ENCODE measurements at places on chromosomes 7 and 10. TPM values are rescaled to one million over a fixed set of nuclear protein-coding genes. Genes with fewer than 3 reads are reported as not detected.

GRCh38 chr10:55232553-55232952, 431.5 kb upstream of the PCDH15 start:
- DNase-seq: no peak

DNA sequence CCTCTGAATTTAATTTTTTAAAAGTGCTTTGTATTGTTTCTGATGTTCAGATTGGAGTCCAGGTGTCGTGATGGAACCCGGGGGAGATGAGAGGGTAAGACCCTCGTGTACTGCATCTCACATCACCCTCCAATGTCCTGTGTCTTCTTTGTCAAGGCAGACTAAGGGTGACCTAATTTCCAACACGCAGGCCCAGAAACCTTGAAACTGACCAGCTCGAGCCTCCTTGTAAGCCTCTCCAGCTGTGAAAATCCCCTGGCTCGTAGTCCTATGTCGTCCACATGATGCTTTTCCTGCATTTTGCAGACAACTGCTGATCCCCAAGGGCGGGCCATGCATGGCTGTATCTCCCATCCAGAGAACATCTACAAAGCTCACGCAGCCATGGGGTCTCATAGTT, 220.2 kb downstream of the ARHGAP12 start:
- DNase-seq: no peak

DNA sequence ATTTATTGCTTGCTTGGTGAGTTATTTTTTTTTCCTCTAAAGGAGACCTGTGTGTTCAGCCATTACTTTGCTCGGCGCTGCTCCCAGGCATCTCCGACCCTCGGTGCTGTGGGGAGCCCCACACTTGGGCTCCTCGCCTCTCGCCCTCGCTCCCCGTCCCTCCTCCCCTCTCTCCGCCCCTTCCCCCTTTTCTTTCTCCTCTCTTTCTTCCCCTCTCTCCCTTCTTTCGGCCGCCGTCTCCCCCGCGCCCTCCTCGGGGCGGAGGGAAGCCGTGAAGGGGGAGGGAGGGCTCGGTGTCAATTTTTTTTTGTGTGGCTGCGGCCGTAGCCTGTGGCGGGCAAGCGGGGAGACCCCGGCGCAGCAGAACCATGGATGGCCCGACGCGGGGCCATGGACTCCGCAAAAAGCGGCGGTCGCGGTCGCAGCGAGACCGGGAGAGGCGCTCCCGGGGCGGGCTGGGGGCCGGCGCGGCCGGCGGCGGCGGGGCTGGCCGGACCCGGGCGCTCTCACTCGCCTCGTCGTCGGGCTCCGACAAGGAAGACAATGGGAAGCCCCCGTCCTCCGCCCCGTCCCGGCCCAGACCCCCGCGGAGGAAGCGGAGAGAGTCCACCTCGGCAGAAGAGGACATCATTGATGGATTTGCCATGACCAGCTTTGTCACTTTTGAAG, 1.1 kb downstream of the AUTS2 start:
- DNase-seq: peak; percentile 27

DNA sequence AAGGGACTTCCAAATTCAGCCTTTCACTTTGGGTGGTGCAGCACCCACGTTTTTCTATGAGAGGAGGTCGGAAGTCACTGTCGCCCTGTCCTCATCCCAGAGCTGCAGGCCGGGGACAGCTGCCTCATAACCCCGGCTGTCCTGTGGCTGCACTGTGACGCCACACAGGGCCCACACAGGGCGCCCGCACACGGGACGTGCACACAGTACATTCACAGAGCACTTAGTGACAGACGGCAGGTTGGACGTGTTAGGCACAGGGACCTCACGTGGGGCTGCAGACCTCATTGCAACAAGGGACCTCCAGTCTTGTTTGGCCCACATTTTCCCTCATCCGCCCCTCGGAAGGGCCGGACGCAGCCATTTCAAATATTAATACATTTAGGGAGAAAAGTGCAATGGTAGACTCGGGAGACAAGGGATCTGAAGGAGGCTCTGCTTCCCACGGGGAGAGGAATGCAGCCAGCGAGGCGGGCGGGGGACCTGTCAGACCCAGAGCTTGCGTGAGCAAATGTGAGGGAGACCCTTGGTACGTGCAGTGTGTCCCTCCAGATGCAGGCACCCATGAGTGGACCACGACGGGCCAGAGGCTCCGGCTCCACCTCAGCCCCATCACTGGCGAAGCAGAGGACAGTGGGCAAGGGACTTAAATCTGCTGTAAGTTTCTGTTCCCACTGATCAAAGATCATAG, 86.7 kb downstream of the VOPP1 start:
- no peak for DNase-seq

- no peak for DNase-seq
Measured at GRCh38 chr7:129279757-129280156, 54.9 kb downstream of the AHCYL2 start.

DNA sequence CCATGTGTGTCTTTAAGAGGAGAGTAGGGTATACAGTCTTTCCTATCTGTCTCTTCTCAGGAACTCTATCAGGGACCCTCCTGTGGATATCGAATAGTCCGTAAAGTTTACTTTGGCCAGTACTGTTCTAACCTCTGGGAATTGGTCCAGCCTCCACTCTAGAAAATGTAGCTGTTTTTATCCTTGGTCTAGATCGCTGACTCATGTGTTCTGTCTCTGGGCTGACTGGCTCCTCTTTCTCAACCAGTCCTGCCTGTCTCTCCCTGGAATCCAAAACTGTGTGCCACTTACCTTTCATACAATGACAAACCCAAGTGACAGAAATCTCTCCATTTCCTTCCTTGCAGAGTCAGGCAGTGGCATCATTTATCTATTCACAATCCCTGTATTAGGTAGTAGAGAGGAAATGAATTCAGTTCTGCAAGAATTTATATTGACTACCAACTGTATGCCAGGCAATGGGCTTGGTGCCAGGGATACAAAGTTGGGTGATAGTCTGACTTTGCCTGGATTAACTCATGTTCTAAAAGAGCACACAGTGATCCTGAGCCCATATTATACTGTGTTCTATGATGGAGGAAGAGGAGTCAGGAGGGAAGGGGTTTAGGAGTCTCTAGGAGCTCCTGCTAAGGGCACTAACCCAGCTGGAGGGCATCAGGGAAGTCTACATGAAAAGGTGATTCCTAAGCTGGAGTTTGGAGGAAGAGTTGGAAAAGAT, 232.7 kb downstream of the LRMDA start:
- no peak for DNase-seq

GRCh38 chr10:33703501-33704213, 369.2 kb upstream of the NRP1 start:
- no peak for DNase-seq

- no peak for DNase-seq
Measured at GRCh38 chr10:934746-935406, 3.4 kb upstream of the LARP4B start.

- no peak for DNase-seq
Measured at GRCh38 chr7:109343678-109344077, 774.0 kb downstream of the DNAJB9 start.

- no peak for DNase-seq
Measured at GRCh38 chr7:50159154-50159553, 66.1 kb upstream of the ZPBP start.

GRCh38 chr7:130951976-130952876, 218.2 kb upstream of the KLF14 start:
- no peak for DNase-seq

DNA sequence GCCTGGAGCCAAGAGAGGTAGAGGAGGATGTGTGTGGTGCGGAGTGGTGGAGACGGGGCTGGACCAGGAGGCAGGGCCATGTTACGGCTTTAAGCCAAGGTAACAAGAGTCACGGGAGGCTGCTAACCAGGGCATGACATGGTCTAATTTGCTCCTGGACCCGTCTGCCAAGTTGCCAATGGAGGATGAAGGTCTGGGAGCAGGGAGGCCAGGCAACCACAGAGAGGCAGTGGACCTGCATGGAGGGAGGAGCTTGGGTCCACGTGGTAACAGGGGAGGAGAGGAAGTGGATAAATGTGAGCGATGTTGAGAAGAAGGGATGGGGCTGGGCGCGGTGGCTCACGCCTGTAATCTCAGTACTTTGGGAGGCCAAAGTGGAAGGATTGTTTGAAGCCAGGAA, 31.0 kb downstream of the SRRM3 start:
- DNase-seq: no peak

- DNase-seq: peak; percentile 38
Measured at GRCh38 chr10:80497187-80498077, 40.3 kb upstream of the SH2D4B start.

DNA sequence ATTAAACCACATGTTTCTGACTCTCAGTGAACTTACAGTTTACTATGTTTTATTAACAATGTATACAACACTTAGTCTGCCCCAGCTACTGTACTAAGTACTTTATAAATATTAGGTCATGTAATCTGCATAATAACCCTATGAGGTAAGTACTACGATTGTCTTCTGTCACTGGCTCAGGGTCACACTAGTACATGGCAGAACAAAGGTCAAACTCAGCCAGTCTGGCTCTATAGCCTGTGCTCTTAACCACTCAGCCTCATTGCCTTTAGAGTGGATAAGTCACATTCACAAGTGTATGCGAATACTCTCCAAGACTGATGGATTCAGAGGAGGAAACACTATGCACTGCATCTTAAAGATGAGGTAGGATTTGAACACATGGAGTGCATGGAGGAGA, 252.3 kb downstream of the KCNMA1 start:
- DNase-seq: no peak

- DNase-seq: no peak
Measured at GRCh38 chr10:128934492-128934891, 532.5 kb upstream of the MGMT start.

DNA sequence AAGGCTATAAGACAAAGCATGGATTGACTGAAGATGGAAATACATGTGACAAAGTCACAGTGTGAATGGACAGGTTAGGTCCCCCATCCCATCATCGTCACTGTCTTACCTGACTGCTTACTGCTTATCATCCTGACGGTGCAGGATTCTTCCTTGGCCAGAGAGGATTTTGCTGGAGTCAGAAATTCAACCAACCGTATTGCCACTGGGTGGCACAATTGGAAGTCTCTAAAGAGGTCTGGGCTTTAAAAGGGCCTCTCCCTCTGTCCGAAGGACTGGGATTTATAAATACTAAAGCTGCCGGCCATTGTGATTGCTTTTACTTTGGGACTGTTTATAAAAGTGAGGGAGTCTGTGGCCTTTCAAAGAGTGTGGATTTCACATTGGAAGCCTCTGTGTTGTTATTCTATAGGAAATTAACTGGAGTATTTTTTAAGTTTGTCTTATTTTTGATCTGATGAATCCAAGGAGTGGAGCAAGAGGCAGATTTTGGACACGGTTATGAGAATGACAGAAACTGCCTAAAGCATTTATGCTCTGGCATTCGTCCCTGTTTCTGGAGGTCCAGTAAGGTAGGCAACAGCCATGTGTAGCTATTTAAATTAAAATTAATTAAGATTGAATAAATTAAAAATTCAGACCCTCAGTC, 113.3 kb upstream of the CREB5 start:
- peak; percentile 20 for DNase-seq

DNA sequence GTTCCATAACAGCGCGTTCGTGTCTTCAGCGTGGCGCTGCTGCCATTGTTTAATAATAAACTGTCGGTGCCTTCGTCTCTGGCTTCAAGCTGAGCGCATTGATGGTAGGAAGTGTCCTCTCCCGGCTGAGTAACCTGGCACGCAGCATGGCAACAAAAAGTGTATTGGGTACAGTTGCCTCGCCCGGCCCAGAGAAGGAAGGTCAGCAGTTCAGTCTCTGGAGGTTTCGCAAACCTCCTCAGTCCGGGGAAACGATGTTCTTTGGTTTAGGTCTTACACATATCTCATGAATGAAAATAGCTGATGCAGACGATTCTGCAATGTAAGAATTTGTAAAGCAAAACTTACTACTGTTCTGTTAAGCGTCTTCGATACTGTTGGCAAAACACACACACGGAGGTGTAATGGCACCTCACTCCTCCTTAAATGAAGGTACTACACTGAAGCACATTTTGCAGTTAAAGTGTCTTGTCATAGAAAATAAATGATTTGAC, 739 bp upstream of the CCDC186 start:
- no peak for DNase-seq

DNA sequence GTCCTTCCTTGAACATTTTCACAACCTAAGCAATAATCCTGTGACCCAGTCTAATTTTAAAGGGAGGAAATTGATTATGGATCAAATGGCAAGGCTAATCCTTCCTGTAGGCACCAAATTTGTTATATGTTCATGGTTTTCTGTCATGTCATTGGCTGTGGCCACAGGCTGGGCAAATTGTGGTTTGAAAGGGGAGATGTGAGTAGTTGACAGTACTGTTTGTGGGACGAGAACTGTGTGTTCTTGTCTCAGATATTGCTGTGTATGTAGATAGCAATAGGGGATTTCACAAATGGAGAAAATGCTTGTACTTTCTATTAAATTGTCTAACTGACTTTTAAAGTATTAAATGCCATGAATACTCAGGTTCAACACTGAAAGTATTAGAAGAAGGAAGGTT, 8.1 kb upstream of the PRKG1 start:
- DNase-seq: no peak

DNA sequence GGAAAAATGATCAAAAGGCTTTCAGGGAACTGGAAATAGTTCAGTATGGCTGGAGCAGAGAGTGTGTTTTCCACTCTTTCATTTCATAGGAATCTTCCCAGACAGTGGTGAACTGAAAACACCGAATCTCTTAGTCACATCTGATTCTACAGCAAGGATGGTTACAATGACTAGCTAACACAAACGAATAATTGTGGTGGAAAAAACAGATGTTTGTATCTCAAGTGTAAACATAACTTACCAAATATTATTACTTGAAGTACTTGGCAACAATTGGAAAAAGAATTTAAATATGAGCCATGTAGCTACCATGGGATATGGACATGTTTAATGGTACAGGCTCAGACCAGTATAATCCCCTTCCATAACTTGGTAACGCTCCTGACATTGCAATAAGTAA, 21.1 kb upstream of the BPGM start:
- no peak for DNase-seq

GRCh38 chr7:156064971-156065386, 252.7 kb upstream of the SHH start:
- no peak for DNase-seq

GRCh38 chr7:122802301-122802751, 83.9 kb downstream of the CADPS2 start:
- DNase-seq: no peak

- peak; percentile 82 for DNase-seq
Measured at GRCh38 chr10:5943536-5943935, 33.8 kb downstream of the IL15RA start.

BICC1 gene
- 19.1 TPM for total RNA-seq

OPN1SW gene
- total RNA-seq: not detected

SLC13A1 gene
- total RNA-seq: not detected

PNLIP gene
- not detected for total RNA-seq

GLI3 gene
- 105 TPM for total RNA-seq

ITGB8 gene
- total RNA-seq: 14.4 TPM

FGFR2 gene
- 159 TPM for total RNA-seq

SPDYE16 gene
- not detected for total RNA-seq

RSBN1L gene
- total RNA-seq: 35.7 TPM

MIOS gene
- total RNA-seq: 36.8 TPM

All from uterus (tissue), 4 donors.